ENCODE measurements at places on chromosomes 12 and 14.

GRCh38 chr14:64871344-64871743 is 8.4 kb downstream of the SPTB start:
- no peak for DNase-seq

DNA sequence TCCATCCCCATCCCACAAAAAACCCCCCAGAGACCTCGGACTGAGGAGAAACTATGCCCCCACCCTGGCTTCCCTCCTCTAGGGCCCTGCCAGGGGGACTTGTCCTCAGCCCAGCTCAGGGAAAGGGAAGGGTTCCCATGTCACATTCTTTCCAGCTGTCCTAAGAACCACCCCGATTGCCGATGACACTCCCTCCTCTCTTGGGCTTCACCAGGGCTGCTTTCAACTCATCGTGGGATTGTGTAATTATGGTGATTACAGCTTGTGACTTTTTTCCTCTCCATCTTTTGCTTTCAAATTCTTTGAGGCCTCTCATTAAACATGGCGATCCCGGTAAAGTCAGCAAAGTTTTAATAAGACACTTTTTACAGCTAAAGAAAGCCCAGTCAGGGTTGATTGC is 344.0 kb downstream of the DPF3 start:
- DNase-seq: no peak

DNA sequence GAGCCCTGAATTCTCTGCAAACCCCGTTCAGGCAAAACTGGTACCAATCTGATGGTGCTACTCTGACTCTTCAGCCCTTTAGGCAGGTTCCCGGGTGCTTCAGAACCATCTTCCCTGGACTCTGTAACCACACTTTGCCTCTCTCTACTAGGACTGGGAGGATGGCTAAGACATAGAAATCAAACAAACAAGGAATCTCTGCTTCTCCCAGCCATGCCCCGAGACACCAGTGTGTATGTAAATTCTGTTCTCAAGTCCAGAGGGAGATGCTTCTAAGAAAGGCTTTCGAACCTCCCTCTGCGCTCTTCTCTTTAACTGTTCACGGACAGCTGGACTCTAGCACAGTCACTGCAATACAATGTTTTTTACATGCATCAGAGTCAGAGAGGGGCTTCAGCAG is 1.9 kb upstream of the KCNK10 start:
- no peak for DNase-seq

GRCh38 chr14:66444271-66444927 is 41.8 kb upstream of the CCDC196 start:
- no peak for DNase-seq

DNA sequence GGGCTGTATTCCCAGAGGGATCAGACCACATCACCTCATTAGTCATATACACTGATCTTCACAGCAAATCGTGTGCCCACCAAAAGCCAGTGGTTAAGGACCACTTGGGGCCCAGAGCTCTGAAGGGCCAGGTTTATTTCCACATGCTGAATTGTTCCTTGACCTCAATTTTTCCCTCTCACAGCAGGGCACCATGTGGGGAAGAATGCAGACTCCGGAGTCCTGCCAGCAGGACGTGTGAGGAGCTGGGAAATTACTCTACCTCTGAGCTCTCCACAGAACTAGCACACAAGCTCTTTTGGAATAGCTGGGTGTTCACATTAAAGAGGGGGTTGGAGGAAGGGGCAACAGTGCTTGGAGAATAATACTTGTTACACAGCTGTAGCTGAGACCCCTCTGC is 57.6 kb upstream of the SEL1L start:
- no peak for DNase-seq

DNA sequence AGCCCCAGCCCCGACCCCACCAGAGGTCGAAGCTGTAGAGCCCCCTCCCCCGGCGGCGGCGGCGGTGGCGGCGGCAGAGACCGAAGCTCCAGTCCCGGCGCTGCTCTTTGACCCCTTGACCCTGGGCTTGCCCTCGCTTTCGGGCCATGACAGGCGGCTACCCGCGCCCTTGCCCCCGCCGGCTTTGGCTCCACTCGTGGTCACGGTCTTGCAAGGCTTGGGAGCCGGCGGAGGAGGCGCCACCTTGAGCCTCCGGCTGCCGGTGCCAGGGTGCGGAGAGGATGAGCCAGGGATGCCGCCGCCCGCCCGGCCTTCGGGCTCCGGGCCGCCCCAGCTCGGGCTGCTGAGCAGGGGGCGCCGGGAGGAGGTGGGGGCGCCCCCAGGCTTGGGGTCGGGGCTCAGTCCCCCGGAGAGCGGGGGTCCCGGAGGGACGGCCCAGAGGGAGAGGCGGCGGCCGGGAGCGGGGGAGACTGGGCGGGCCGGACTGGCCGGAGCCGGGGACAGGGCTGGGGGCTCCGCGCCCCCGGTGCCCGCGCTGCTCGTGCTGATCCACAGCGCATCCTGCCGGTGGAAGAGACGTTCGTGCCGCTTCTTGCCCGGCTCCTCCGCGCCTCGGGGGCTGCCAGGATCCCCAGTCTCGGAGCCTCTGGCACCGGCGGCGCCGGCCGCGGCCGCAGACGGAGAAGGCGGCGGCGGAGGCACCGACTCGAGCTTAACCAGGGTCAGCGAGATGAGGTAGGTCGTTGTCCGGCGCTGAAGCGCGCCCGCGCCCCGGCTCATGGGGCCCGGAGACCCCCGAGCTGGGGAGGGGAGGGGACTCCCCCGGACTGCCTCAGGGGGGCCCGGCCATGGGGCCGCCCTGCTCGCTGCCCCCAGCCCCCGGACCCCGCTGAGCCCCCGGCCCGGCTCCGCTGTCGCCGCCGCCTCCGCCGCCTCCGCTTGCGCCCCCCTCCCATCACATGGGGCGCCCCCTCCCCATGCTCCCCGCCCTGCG is 778 bp downstream of the AGAP2 start:
- no peak for DNase-seq

- no peak for DNase-seq
Measured at GRCh38 chr14:35689000-35689460, 120.1 kb downstream of the RALGAPA1 start.

DNA sequence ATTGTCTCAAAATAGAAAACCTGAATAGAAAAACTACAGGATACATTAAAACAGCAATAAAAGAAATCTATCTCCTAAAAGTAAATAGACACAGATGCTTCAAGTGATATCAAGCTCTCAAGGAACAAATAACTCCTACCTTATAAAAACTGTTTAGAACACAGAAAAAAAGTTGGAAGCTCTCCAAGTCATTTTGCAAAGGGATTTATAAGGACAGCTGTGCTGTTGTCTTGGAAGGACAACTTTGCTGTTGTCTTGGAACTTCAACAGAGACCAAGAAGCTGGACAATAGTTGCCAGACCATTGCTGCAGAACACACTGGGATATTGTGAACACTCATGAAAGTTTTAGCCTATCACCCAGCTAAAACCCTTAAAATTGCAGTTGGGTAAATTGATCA is 780.7 kb downstream of the FLRT2 start:
- no peak for DNase-seq

GRCh38 chr12:65607401-65607841 is 216.9 kb upstream of the HMGA2 start:
- no peak for DNase-seq

- DNase-seq: no peak
Measured at GRCh38 chr14:86168371-86168770, 638.4 kb downstream of the FLRT2 start.

DNA sequence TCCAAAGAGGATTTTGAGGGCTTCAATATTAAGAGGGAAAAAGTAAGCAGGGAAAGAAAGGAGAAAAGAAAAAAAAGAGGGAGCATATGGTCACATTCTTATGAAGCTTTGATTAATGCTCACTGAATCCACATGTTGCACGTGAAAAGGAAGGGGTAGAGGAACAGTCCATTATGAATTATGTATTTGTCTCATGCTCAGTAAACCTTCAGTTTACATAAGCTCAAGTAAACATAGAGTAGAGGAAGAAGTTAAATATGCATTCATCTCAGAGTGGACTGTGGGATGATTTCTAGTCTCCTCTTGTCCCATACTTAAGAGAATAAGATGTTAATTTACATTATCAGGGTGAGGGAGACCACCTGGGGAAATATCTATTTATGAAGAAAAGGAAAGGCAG is 334.5 kb downstream of the IPO8 start:
- no peak for DNase-seq

- DNase-seq: no peak
Measured at GRCh38 chr14:54435500-54435981, 5.6 kb downstream of the CNIH1 start.

GRCh38 chr12:53862206-53862605 is 76.4 kb upstream of the HOXC13 start:
- DNase-seq: no peak

DNA sequence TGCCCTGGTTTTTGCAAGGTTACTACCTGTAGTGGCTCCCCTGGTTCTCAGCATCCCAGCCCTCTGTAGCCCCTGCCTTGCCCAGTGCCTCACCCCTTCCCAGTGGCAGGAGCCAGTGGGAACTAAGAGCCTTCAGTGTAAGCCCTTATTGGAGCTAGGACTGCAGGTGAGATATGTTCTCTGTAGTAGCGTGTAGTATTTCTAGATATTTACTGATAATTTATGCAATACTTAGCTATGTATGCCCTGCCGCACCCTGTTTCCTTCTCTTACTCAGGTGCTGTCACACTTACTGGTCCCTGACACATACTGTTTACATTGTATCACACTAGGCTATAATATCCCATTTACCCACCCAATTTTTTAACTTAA is 3.6 kb downstream of the BMAL2 start:
- no peak for DNase-seq

GRCh38 chr14:75926431-75927115 is 55.2 kb downstream of the TGFB3 start:
- DNase-seq: no peak

DNA sequence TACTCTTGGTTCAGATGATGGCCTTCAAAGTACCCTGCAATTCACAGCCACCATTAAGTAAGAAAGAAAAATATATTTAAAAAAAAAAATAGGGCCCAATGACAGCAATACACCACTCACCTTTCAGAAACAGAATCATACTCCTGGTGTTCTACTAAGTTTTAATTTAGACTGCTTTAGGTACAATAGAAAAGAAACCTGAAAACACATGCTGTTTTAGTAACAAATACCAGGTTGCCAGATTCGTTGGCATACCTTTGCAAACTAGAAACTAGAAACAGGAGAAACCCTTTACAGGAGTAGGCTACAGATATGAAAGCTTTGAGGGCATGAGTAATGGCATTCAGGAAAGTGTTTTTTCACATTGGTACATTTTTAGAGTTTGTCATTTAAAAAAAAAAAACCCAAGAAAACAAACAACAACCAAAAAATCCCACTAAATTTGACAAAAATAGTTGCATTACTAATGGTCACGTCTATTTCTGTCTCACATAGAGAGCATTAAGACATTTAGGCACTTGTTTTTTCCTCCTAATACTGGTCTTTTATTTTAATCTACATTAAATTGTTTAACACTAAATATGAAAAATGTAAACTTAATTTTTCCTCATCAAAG is 4.0 kb downstream of the SIX1 start:
- no peak for DNase-seq

- DNase-seq: peak; percentile 67
Measured at GRCh38 chr14:81453166-81453766, 53.1 kb upstream of the STON2 start.

GRCh38 chr14:101074196-101075024 is 170.9 kb upstream of the RTL1 start:
- no peak for DNase-seq

- no peak for DNase-seq
Measured at GRCh38 chr14:30419037-30419436, 139.9 kb upstream of the G2E3 start.

DNA sequence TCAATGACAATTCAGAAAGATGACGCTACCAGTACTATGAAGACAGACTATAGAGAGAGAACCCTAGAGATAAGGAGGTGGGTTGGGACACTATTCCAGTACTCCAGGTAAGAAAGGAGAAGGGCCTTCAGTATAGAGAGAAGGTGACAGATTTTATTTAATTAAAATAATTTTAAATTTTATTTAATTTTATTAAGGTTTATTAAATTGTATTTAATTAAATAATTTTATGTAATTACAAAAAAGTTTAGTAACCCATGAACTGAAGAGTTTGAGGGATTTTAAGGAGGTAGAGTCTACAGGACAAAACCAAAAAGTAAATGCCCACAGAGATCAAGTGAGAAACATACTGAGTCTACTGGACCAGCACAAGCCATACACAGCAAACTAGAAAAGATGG is 20.3 kb downstream of the TMED10 start:
- DNase-seq: no peak

DNA sequence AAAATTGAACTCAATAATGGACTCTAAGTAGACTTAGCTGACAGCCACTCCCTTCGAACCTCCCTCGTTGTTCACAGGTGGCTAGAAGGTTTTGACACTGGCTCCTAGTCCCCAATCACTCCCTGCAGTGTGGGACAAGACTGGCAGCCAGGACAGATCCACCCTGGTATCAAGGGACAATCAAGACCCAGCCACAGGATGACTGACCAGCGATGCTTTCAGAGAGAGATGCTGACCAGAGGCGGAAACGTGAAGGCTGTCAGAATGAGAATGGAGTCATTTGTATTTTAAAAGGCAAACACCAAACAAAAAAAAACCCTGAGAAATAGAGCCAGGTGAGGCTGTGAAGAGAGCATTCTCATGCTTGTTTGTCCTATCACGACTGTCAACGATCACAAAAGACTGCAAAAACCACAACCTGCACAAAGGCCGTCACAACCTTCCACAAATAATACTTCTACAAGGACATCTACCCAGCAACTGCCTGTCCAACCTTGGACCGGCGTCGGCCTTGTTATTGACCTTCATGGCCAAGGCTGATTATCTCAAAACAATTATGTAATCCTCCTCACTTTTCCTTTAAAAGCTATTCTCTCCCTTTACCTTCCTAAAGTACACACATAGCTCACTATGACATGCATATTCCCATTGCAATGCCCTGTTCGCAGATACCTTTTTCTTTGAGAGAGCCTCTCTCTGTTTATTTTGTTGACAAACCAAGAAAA is 13.2 kb downstream of the EIF5 start:
- no peak for DNase-seq

- no peak for DNase-seq
Measured at GRCh38 chr12:117313926-117314325, 47.5 kb downstream of the NOS1 start.

DNA sequence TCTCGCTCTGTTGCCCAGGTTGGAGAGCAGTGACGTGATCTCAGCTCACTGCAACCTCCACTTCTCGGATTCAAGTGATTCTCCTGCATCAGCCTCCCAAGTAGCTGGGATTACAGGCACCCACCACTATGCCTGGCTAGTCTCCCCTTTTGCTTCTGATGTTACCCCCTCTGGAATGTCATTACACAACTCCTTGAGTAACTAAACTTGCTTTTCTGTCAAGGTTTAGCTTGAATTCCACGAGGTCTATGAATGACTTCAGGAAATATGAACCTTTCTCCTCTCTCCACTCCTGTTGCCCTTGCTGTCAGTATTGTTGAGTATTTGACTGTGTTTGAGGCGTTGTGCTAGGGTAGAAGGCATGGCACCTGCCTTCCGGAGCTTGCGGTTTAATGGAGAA is 16.8 kb upstream of the RTRAF start:
- DNase-seq: no peak

GRCh38 chr14:53368711-53369201 is 215.6 kb upstream of the DDHD1 start:
- no peak for DNase-seq

Measured in activated CD8-positive, alpha-beta T cell treated with anti-CD3 and anti-CD28 coated beads, Interleukin-2, amount 10 ng/mL, durations not matched to agents 7 days and 5 days (primary cell).